ENCODE measurements at places on chromosomes 1 and 21.
A peak's percentile ranks its signal among the peaks of the same experiment; 100 is the strongest.

DNA sequence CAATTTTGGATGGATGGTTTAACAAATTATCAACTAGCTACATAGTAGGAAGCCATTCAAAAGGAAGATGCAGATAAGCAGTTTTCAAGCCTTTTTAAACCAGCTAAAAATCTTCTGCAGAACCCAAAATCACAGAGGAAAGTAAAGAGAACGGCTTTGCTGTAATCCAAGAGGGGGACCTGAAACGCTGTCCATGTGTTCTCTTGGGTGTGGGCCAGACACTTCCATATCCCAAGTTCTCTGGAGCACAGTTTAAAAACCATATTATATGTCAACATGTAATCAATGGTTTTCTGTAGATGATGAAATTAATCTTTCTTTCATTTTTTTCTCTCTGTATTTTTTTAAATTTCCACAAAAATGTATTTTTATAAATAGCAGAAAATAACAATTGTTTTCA is 90.5 kb downstream of the SELENOF start:
- no peak for DNase-seq

DNA sequence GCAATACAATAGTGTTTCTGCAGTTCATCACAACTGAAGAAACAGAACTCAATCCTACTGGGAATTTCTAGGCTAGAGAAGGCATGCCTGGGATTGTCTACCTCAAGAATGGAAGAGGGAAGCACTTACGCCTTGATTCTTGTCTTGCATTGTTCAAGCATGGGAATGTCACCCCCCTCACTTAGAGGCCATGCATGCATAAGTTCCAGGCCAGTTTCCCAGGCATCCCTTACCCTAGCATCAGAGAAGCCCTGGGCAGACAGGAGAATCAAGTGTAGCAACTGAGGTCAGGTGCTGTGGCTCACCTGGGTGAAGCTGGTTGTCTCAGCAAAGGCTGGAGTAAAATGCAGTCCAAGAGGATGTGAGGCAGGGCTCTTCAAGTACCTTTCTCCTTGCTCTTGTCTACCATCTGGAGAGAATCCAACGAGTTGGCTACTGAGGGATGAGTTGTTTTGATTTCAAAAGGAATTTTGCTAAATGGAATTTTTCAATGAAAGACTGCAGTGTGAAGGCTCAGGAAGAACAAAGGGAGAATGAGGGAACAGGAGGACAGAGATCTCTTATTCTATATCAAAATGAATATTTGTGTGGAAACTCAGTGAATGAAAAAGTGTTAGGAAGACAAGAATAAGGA is 174.3 kb downstream of the NEK7 start:
- no peak for DNase-seq

- DNase-seq: no peak
These were observed 68.4 kb downstream of the KLHDC7A start for GRCh38 chr1:18549106-18549505.

DNA sequence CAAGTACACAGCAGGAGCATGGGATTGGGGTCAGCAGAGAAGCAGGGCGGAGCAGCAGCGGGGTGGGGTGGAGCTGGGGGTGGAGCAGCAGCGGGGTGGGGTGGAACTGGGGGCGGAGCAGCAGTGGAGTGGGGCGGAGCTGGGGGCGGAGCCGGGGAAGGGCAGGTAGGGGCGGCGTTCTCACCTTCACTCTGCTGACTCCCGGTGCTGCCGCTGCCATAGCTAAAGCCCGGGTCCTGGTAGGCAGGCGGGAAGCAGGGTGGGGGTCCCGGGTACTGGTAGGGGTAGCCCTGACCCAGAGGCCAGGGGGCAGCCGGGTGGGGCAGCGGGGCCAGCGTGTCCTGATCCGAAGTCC is 6.7 kb downstream of the TAS1R3 start:
- DNase-seq: no peak

DNA sequence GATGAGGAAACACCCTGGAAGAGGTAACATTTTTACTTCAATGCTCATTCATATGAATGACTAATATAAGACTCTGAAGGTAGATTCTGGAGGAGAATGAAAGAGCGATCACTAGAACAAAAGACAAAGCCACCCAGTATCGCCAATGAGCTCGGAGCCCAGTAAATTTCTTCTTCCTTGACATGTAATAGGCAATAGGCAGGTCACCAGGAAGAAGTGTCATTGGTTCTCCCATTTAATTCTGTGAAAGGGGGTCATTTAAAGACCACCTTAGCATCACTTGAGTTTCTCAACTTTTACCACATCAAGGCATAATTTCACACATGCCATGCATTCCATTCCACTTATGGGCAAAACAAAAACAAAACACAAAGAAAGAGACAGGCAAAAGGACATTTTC is 7.9 kb downstream of the TNFSF18 start:
- DNase-seq: no peak

DNA sequence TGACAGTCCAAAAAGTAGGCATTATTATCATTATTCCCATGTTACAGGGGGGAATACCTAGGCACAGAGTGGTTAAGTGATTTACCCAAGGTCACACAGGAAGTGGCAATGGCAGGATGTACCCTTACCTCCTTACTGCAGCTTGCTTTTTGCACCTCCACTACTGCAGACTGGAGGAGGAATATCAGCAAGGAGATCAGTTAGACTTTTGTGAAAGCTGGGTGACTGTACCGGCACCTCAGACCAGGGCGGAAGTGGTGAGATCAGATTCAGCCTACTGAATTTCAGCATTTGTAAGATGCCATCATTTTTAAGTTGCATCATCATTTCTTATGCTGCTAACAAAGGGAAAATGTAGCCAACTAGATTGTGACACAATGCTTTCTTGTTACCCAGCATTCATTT is 4.5 kb downstream of the ADARB1 start:
- peak; percentile 59 for DNase-seq

- DNase-seq: peak; percentile 40
These were observed 21.6 kb upstream of the BCL10 start for GRCh38 chr1:85297855-85298629.

GRCh38 chr1:56382929-56383328 is 196.4 kb downstream of the PLPP3 start:
- DNase-seq: no peak

DNA sequence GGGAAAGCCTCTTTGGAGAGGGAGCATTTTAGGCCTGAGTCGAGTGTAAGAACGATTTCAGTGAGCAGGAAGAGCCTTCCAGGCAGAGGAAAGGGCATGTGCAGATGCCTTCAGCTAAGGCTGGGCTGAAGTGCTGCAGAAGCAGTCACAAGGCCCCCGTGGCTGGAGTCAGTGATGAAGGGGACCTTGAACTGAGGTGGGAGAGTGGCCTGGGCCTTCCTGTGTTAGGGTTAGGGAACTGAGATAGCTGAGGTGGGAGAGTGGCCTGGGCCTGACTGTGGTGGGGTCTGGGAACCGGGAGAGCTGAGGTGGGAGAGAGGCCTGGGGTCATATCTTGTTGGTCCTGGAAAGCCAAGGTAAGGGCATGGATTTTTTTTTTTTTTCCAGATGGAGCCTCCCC is 50.9 kb upstream of the ETV3 start:
- DNase-seq: no peak

DNA sequence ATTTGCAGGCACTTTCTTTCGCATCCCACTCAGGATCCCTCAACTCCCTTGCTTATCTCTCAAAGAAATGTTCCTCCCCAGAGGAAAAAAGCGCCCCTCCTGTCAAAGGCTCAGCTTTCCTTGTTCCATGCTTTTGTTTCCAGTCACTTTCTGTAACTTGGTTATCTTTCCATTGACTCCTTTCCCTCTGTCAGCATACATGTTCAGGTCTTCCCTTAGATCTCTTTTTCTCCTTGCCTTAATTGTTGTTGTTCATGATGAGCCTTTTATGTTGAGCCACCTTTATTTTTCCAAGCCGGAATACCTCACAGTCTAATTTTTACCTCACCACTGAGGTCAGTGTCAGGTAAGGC is 46.5 kb upstream of the PODN start:
- DNase-seq: no peak

DNA sequence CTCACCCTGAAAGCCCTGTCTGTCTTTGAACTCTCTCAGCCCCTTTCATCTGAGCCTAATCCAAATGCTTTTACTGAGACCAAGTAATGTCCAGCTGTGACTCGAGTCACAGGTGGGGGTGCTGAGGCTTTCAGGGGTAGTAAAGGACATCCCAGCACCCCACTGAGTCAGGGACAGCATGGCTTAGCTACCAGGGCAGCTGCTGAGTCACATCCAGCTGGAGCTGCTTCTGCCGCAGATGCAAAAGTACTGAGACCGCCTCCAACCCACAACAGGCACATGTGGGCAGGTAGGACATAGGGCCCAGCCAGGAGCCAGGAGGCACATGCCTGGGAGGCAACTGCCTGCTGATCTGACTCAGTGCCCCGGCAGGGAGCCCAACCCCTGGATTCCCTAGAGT is 6.7 kb upstream of the VSIG8 start:
- DNase-seq: no peak

GRCh38 chr1:5969168-5969567 is 23.1 kb downstream of the NPHP4 start:
- DNase-seq: no peak

DNA sequence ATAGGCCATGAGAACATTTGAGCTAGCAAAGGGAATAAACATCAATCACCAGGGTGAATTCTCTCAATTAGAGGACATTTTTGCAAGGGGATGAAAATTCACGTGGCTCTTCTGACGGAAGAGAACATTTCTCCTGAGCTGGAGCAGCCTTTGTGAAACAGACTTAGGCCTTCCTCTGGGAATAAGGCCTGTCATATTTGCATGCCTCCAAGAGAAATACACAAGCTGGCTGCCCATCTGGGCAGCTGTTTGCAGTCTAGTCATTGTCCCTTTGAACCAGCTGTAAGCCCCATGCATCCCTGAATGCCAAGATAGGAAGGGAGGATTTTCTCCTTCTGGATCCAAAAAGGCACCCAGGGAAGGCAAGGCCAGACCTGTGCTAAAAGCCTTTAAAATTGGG is 5.5 kb downstream of the LEMD1 start:
- DNase-seq: no peak

DNA sequence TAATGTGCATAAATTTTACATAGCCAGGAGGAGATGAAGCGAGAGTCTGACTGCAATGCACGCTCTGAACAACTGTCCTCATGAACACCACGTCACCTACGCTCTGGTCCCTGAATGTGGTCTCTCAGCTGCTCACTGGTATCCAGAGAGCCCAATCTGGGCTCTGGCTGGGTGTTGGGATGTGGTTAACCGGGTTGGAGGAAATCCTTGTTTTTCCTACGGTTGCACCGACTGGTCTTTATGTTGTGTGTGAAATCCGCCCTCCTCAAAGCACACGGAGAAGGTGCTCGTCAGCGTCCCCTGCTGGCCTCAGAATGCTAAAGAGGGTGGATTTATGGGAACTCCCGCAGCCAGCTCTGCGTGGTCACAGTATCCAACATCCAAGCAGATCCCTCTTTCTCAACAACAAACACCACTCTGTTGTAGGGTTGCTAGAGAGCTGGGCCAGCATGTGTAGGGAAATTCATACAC is 51.8 kb upstream of the FAM89A start:
- no peak for DNase-seq

DNA sequence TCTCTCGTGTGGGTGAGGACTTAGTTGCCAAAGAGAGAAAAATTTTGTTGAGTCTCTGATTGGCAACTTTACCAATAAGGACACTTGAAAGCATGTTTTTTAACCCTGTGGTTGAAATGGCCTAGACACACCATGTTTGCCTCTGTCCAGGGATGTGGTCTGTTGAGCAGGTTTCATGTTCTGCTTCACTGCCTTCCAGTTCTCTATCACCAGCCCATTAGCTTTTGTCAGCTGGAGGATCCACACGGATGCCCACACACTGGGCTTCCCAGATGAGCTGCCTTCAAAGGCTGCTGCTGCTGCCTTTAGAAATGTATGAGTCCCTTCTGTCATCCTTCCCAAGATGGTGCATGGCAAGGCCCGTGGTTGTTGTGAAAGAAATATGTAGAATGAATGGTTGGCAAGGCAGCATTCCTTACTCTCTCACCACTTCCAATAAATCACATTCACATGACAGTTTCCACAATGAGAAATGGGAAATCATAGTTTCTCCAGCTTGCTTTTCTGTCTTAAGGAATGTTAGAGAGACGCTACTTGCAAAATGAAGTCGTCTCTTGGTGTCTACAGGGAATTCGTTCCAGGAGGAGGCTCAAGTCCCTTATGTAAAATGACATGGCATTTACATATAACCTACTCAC is 108.2 kb upstream of the SLC35F3 start:
- no peak for DNase-seq

DNA sequence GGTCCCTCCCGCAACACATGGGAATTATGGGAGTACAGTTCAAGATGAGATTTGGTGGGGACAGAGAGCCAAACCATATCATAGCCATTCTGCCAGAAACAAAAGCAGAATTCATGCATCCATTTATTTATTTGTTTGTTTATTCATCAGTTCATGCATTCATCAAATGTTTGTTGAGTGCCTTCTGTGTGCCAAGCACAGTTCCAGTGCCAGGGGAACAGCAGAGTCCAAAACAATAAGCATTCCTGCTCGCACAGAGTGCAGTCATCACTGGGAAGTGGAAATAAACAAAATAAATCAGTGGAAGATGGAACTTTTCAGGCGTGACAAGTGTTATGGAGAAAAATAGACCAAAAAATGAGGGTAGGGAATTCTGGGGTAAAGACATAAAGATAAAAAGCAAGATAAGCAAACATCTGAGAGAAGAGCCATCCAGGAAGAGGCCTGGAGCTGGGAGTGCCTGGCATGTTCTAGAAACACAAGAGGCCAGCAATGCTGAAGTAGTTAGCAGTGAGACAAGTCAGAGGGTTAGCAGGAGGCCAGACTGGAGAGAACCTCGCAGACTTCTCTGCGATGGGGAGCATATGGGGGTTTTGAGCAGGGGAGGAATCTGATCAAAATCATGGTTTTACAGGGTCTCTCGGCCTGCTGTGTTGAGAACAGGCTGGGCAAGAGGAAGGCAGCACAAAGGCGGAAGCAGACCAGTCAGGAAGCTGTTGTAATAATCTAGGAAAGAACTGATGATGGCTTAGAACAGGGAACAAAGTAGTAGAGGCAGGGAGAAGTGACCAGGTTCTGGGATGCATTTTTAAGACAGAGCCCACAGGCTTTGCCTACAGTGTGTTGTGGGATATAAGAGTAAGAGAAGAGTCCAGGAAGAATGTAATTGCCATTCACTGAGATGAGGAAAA is 113.2 kb downstream of the GLUL start:
- no peak for DNase-seq

GRCh38 chr1:104125266-104125665 is 375.6 kb downstream of the AMY1C start:
- no peak for DNase-seq

GRCh38 chr1:16164213-16165072 is 8.6 kb upstream of the EPHA2 start:
- no peak for DNase-seq

DNA sequence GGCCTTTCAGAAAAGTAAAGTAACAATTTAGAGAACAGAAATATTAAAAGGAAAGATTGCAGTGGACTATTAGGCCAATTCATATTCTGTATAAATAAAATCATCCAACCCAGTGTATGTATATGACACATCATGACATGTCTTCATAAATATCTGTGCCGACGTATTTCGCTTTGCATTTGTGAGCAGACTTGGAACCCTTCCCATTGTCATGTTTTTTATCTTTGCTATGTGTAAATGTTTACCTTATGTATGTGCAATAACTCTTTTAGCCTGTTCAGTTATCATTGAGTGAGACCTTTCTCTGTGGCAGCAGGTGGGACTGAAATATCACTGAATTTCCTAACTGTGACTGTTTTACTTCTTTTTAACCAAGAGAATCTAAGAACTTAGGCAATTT is 58.0 kb upstream of the FAM3B start:
- no peak for DNase-seq

- DNase-seq: no peak
These were observed 207.0 kb downstream of the TTLL7 start for GRCh38 chr1:83791821-83792437.

Measured in activated CD4-positive, CD25-positive, alpha-beta regulatory T cell treated with anti-CD3 and anti-CD28 coated beads, Interleukin-2, amount 50 U/mL, for 16 hours (primary cell).